Neuronal stem cell (in vitro differentiated cells): ENCODE measurements at places on chromosomes 1 and 21.

GRCh38 chr1:17958704-17959103 is 148.9 kb upstream of the IGSF21 start:
- no peak for DNase-seq

DNA sequence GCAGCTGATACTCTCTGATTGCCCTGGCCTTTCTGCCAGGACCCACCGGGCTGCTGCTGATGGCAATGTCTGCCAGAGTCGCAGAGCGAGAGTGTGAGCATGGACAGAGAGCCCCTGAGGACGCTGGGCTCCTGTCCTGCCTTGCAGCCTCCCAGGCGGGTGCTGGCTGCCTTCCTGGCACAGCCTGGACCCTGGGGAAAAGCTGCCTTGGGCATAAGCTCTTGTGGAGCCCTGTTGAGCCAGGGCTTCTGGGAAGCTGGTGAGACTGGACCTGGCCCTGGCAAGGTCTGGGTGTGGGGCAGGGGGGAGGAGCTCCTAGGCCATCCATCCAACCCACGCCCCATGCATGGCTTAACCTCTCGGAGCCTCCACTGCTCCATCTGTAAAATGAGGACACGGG is 105.8 kb upstream of the WNT4 start:
- DNase-seq: no peak

DNA sequence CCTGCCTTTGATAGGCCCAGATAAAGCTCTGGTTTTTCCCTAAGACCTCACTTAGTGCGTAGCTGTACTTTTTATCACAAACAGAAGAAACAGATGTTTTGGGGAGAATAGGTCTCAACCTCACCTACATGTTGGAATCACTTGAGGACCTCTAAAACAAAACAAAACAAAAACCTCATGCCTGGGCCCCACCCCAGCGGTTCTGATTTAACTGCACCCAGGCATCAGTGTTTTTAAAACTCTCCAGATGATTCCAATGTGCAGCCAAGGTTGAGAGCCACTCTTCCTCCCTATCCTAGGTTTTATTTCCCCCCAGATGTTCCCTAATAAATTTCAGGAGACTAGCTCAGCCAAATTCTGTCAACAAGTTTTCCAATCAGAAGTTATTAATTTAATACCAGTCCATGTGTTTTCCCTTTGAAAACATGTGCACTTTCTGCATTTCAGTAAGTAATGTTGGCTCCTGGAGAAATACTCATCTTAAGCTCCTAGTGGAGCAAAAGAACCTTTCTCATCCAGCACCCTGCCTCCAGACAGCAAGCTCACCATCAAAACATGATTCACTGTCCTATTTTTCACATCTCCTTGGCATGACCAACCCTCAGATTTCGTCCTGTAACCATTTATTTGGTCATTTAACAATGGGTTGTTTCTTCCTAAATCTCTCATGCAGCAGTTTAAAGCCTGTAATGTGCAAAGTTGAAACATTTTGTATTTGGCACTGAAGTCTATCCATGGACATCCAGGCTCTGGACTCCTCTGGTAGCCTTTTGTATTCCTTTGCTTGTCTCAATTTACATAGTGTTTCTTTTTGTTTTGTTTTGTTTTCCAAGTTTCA is 27.5 kb downstream of the LRRC8C start:
- no peak for DNase-seq

DNA sequence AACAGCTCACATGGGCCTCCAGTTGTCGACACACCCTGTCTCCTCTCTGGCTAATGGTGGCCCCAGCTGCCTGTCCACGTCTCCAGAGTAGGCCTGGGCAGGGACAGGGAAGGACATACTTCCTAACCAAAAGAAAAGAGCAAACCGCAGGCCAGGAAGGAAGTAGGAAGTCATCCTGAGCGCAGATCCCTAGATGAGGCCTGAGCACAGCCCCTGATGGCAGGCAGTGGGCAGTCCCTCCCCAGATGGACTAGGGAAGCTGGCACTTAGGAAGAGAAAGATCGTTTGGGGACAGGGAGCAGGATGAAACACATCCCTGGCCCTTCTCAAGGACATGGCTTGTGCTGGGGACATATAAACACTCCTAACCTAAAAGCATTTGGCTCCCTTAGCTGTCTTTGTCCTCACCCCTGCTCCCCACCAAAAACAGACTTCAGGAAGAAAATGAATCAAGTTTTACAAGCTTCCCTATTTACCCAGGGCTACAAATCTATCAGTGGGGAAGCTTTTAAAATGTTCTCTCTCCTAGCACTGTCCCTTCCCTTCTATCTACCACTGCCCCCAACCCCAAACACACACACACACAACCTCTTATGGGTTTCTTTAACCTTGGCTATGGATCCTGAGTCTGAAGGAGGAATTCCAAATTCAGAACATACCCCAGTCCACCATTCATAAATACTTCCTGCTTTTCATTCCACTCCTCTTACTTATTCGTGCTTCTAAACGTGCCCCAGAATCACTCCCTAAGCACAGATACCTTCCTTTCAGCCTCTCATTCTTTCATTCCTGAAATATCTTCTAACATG is 21.1 kb downstream of the SSBP3 start:
- no peak for DNase-seq

DNA sequence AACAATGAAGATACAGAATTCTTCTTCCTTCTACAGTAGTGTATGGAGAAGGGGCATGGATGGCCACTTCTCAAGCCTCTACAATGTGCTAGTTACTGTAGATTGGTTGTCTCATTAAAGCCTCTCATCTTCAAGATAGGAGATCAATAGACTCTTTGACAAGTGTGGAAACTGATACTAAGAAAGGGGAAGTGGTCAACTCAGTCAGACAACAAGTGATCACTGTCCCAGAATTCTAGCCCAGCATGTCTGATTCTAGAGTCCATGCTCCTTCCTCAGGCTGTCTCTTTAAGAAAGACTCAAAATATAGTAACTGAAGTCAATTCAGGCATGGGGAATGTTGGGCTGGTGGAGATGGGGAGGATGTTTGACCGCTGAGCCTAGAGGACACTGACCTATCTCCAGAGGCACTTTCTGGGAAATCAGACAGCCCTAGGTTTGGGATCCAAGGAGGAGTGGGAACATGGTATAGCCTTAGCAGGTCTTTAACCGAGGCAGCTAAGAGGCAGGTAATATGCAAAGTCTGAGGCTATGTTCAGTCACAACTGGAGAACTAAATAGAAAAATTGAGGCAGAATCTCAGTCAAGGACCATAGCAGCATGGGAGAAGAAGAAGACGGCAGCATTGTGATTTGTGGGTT is 39.3 kb upstream of the EYA3 start:
- DNase-seq: no peak

- DNase-seq: no peak
These were observed 13.6 kb upstream of the NAV1 start for GRCh38 chr1:201525193-201525778.

GRCh38 chr1:84152649-84153056 is 8.6 kb downstream of the PRKACB start:
- no peak for DNase-seq

GRCh38 chr1:36096500-36097432 is 8.1 kb downstream of the ADPRS start:
- DNase-seq: no peak

- no peak for DNase-seq
These were observed 40.9 kb downstream of the MTARC1 start for GRCh38 chr1:220827445-220828178.

- DNase-seq: no peak
These were observed 22.4 kb downstream of the SLAMF1 start for GRCh38 chr1:160624464-160624863.

- DNase-seq: no peak
These were observed 166.3 kb downstream of the TBX15 start for GRCh38 chr1:118821801-118822200.

GRCh38 chr1:226646026-226646869 is 92.8 kb downstream of the ITPKB start:
- no peak for DNase-seq

GRCh38 chr1:211667065-211667617 is 8.3 kb downstream of the NEK2 start:
- DNase-seq: no peak

GRCh38 chr1:234842726-234843641 is 233.0 kb upstream of the IRF2BP2 start:
- no peak for DNase-seq

DNA sequence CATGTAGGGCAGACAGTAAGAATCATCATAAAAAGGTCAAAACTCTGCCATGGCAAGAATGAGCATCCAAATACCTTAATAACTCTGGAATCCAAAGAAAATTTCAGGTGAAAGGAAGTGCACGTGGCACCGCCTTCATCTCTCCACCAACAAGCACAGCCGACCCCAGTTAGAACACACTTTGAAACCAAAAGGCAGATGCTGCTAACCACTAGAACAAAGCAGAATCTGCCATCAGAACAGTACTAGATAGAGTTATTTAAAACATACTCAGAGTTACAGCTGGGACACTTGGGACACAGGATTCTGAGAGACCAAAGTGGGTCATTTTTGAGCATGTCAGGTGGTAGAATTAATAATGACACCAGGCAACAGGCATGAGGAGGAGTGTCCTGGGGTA is 106.7 kb upstream of the SOD1 start:
- DNase-seq: no peak

DNA sequence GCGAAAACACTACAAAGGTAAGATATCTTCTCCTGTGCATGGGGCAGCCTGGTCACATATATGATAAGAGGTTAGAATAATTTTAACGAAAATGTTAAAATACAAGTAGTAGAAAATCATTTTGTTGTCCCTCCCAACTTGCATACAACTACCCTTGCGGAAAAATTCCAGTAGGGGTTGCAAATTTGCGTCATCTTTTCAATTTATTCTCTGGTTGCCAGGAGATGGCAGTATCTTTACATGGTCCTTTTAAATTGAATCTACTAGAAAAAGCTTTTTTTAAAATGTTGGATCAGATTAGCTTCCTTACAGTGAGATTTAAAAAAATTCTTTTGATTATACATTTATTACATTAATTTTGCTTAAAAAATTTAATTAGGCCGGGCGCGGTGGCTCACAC is 10.9 kb downstream of the S100PBP start:
- DNase-seq: no peak

DNA sequence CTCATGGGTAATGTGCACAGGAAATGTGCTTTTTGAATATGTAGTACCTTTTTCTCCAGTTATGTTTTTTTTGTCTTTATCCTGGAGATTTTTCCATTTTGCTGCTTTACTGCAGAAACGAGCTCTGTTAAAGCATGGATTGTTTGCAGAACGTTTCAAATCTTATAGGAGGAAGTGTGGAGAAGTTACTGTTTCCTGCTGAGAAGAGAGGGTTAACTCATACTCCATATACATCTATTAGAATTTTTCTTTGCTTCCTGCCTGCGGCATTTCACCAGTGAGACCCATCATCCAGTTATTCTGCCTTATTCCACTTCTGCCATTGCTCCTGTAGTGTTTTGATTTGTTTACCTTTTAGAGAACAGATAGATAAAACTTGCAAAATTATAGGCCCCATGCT is 2.0 kb downstream of the RPRD2 start:
- DNase-seq: no peak

GRCh38 chr1:78003882-78004718 is 639 bp upstream of the DNAJB4 start:
- peak; percentile 27 for DNase-seq

DNA sequence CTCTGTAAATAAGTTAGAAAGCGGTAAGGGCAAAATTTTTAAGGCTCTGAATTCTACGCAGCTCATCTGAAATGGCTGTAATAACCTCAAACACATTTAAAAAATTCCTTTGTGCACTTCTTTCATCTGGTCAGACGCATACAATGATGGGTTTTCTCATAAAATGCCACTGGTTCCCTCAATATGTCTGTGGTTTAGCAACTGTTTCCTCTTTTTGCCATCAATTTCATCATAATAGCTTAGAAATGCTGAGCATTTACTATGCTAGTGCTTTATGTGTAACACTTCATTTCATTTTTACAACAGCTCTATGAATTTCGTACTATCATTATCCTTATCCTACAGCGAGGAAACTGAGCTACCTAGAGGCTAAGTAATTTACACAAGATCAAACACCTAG is 35.3 kb upstream of the DMRTA2 start:
- DNase-seq: no peak

GRCh38 chr21:31780944-31781343 is 49.0 kb upstream of the SCAF4 start:
- DNase-seq: no peak

- DNase-seq: no peak
These were observed 432.8 kb upstream of the CHRM3 start for GRCh38 chr1:238953448-238954010.

GRCh38 chr1:65478379-65479026 is 58.0 kb downstream of the LEPR start:
- DNase-seq: no peak

- no peak for DNase-seq
These were observed 12.3 kb upstream of the SLC25A34 start for GRCh38 chr1:15723631-15724246.

- no peak for DNase-seq
These were observed 33.0 kb downstream of the EPHX1 start for GRCh38 chr1:225842788-225843425.

GRCh38 chr1:115182012-115182715 is 92.9 kb upstream of the TSPAN2 start:
- DNase-seq: no peak

GRCh38 chr1:40646315-40646714 is 19.2 kb downstream of the RIMS3 start:
- no peak for DNase-seq

DNA sequence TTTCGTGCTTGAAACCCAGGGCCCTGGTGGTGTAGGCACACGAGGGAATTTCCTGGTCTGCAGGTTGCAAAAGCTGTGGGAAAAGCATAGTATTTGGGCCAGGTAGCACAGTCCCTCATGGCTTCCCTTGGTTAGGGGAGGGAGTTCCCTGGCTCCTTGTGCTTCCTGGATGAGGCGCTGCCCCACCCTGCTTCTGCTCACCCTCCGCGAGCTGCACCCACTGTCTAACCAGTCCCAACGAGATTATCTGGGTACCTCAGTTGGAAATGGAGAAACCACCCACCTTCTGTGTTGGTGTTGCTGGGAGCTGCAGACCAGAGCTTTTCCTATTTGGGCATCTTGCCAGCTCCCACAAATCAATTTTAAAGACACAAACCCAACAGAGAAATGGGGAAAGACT is 183.0 kb downstream of the PHTF1 start:
- DNase-seq: no peak

DNA sequence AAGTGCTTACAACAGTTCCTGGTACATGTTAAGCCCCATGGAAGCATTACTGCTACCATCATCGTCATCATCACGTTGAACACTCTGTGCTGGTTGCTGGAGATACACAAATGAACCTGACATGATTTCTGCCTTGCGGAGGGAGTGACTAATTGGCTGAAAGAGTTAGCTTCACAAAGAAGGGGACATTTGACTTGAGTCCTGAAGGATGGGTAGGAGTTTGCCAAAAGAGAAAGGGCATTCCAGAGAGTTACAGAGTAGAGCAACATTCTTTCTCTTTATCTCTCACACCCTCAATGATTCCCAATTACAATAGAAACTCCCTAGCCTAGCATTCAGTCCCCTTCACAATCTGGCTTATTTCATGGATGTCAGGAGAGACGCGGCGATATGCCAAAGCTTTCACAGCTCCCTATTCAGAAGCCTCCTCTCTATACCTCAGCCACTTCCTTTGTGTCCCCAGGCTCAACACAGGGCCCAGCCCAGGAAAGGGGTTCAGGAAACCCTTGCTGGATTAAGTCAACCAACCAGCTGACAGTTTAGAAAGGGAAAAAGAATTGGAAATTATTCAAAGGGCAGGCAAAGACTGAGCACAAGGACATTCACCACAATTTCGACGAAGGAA is 38.0 kb downstream of the SLC1A7 start:
- DNase-seq: peak; percentile 45

- DNase-seq: no peak
These were observed 316.2 kb upstream of the C1orf174 start for GRCh38 chr1:4216231-4216630.

GRCh38 chr1:203408486-203409481 is 57.9 kb upstream of the FMOD start:
- DNase-seq: no peak

- no peak for DNase-seq
These were observed 95.4 kb upstream of the ERRFI1 start for GRCh38 chr1:8121261-8122159.
